HS-5 (cell line): ENCODE measurements at places on chromosomes 7 and 10.

DNA sequence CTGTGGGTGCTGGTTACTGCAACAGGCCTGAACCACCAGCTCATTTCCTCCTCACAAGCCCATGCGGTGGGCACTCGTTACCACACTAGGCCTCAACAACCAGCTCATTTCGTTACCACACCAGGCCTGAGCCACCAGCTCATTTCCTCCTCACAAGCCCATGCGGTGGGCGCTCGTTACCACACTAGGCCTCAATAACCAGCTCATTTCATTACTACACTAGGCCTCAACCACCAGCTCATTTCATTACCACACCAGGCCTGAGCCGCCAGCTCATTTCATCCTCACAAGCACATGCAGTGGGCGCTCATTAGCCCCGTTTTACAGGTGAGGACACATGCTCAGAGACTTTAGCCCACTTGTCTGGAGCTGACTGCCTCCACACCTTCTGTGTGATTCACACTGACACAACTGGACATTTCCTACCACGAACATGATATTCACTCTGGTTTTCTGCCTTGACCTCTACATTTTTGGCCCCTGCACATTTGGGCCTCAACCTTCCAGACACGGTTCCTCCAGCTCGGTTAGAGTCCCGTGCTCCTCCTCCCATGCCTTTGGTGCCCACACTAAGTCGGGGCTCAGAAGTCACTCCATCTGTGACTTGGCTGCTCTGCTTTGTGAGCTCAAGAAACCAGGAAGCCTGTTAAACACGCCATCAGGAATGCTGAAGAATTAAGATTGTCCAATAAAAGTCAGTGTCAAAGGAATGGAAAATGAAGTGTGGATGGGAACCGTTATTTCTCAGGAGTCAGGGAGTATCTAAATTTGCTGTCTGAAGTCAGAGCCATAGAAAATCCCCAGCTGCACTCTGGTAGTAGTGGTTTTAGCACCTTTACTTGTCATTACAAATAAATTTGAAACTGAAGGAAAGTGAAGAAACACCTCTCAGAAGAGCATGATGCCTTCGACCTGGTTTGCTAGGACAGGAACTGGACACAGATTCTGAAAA, 55.8 kb upstream of the LANCL2 start:
- DNase-seq: no peak

DNA sequence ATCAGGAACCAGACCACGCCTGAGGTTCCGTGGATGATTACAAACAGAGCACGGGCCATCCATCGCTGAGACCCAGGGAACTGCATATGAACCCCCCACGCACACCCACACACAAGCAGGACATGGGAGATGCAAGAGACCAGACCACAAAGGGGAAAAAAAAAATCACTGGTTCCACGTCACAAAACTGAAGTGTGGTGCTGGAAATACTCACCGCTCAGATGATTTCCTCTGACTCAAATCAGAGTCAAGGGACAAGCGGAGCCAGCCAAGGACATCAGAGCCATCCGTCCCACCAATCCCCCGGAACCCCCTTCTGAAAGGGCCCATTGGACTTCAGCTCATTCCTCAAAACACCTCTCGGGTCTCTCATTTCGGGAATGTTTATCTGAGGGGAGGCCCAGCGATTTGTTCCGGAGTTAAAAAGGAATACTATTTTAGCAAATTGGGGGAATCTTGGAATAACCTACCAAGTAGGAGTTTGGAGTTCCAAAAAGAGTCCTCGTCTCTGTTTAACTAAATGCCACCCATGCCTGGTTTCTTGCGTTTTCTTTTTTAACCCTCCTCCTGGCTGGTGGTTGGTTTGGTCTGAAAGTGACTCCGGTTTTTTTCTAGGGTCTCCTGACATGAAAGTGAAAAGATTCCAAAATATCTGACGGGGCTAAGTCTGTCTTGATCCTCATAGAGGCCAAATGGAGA, 15.0 kb downstream of the SNX8 start:
- DNase-seq: no peak

- peak; percentile 94 for DNase-seq
Measured at GRCh38 chr7:47474937-47475879, 106.7 kb downstream of the TNS3 start.

GRCh38 chr10:63919575-63920279, 398.5 kb downstream of the REEP3 start:
- DNase-seq: no peak

DNA sequence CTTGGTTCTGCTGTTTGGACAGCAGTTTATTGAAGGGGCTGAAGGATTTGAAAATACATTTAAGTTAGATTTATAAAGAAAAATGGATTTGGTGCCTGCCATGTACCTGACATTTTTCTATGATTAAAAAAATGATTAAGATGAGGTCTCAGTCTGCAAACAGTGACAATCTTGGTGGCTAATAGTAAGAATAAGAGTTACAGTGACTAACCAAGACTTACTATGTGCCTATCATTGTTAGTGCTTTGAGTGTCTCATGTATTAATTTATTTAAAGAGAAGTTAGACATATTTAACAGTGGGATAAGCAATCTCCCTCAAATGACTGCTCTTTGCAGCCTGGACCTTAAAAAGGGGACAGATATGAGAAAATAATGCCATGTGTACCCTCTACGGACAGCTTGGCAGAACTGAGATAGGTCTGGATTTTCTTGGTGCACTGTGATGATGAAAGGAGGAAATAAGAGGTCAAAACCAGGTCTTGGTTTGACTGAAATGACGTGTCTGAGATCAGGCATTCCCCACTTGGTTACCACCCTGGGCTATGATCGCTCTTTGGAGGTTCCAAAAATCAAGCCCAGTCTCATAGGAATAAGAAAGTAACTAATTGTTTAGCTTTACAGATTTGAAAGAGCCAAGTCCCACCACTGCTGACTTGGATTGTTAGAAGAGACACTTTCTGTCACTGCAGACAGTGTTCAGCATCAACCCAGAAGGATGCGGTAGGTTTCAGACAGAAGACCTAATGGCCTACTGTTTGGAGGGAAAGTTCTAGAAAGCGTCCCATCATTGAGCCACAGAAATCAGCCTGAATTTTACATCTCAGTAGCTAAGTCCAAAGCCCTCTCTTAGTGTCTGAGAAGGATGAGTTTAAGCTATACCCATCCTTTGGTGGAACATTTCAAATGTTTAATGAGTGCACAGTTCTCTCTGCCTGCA, 2.1 kb downstream of the CASP7 start:
- DNase-seq: no peak

DNA sequence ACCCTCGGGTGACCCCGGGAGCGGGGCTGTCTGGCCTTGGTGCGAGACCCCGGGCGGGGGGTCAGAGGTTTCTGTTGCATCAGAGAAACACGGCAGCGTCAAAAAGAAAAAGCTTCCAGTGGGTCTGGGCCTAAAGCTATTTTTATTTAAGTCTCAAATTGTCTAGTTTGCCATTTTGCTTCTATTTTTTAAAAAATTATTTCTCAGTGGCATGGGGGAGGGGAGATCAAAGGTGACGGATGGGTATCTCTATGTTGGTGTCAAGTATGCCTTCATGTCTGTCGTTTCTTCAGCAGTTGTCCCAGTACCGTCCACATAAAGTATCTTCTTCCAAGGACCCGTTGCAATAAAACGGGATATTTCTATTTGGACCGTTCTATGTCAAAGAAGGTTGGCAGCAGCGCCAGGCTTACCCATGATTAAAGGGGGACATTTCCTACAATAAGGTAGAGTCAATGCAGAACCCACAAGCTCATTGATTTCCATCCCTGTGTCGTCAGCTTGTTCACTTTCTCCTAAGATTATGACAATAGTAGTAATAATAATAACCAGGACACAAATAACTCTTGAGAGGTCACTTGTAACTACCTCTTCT, 26.0 kb upstream of the VAX1 start:
- no peak for DNase-seq

DNA sequence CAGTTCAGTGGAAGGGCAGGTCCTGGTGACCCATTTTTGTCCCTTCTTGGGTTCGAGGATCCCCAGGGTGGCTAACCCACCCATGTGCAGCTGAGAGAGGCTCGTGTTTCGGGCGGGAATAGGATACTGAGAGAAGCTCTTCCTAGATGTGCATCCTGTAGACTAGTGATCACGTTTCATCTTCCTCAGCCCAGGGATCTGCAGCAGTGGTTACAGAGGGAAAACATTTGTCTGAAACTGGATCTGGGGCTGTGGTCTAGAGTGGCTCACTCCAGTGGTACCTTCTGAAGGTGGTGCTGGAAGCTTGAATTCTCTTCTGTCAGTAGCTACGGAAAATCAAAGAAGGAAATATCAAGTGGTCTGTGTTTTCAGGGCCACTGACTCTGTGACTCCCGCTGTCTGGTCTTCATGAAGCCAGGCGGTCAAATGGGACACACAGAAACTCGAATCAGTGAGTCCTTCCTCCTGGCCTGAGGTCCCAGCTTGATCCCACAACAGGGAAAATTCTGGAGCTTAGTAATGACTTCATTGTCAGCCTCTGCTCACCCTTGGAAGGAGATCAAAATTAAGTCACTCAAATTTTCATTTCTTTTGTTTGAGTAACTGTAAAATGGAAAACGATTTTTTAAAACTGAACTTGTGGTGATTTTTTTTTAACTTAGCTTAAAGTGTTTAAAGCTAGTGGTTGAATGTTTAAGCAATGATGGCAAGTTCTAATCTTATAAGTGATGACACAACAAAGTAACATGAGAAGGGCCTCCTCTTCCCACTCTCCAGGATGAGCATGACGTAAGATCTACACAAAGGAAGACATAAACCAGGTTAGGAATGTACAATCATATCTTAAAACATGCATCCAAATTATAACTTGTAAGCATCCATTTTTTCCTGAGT, 469.3 kb upstream of the KLF6 start:
- DNase-seq: no peak

GRCh38 chr7:93043385-93043985, 74.3 kb downstream of the SAMD9 start:
- DNase-seq: peak; percentile 81
